ENCODE measurements at places on chromosomes 7 and 10.

- DNase-seq = no peak
These were observed 84.6 kb upstream of the PDE1C start for GRCh38 chr7:32154797-32155196.

DNA sequence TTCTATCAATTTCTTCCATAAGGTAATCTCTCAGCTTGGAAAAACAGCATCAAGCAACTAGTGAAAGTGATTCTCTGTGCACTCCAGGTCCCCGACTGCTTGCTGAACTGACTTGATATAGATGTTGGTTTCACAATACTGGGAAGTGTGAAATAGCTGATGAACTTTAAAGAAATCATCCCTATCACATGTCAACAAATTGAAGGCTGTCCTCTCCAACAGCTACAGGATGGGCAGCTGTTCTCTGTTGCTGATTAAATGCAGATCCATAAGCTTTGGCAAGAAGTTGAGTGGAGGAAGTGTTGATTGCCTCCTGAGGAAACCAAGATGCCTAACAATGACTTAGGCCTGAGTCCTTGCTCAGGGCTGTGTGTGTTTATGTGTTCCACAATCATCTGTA lies 130.4 kb upstream of the GDF10 start:
- no peak for DNase-seq

DNA sequence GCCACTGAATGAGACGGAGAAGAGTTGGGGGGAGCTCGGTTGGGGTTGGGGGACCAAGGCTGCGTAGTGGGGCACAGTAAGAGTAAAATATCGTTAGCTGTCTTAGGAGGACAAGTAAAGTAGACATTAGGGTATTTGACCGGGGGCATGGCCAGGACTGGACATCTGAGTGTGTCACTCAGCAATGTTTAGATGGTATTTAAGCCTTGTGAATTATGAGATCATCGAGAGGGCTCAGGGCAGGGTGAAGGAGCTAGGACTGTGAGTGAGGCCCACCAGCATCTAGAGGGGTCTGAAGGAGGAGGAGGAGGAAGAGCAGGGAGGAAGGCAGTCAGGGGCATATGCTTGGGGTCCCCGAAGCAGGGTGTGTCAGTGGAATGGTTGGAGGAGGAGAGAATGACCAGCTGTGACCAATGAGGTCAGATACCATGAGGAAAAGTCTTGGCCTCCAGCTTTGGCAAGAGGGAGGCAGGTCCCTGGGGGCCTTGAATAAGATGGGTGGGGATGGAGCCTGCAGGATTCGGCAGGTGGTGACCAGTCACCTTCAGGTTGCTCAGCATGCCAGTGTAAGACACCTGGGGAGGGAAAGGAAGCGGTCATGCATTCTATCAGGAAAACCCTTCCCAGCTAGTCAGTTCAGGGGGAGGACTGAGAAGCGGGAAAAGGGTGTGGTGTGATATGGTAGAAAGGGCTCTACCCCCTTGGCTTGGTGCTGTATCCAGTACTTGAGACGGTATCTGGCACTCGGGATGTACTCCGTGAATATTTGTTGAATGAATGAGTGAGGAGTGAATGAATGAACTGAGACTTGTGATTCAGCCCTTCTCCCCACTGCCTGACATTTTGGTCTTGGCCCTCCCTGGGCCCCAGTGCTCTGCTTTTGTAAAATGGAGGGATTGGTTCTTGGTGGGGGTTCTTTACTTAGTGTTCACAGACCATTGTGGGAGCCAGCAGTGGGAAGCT lies 34.8 kb upstream of the SH2D4B start:
- no peak for DNase-seq

DNA sequence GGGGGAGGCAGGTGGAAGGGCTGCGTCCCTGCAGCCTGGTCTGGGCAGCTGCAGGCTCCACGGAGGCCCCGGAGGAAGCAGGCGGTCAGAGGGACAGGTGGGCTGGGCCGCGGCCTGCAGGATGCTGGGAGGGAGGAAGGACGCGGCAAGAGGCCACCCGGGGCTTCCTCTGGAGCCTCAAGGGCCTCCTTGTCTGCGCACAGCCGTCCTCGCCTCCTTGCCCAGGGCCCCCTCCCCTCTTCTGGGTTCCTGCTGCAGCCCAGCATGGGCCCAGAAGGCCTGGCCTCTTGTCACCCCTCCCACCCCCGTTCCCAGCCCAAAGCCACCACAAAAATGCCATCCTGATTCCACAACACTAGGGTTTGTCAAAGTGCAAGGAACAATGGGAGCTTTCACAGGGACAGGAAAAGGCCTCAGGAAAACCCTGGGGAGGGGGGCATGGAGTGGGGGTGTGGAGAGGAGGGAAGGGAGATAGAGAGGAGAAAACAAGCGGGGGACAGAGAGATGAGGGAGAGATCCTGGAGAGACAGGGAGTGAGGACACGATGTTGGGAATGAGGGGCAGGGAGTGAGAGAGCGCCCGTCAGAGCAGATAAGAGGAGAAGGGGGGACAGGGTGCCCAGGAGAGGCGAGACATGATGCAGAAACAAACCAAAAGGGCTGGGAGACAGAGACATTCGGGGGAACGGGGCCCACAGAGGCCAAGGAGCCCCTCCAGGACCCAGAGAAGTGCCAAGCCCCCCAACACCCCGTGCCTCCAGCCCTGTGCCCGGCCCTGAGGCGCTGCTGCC lies 41.8 kb downstream of the ZCCHC24 start:
- no peak for DNase-seq

- DNase-seq = no peak
These were observed 128.6 kb upstream of the AOAH start for GRCh38 chr7:36852931-36853330.

GRCh38 chr7:150721970-150722373 lies 5.6 kb downstream of the GIMAP1 start:
- no peak for DNase-seq

- no peak for DNase-seq
These were observed 160.9 kb upstream of the INSYN2A start for GRCh38 chr10:127357265-127357664.

GRCh38 chr10:102111276-102111675 lies 8.9 kb downstream of the LDB1 start:
- no peak for DNase-seq

- DNase-seq = no peak
These were observed 1429.3 kb upstream of the LRRTM3 start for GRCh38 chr10:65496541-65496940.

- DNase-seq = no peak
These were observed 38.9 kb downstream of the NKX6-2 start for GRCh38 chr10:132746801-132747625.

- DNase-seq = no peak
These were observed 6.1 kb downstream of the CRYGN start for GRCh38 chr7:151433721-151434400.

- no peak for DNase-seq
These were observed 5.6 kb downstream of the DAGLB start for GRCh38 chr7:6442114-6442513.

- no peak for DNase-seq
These were observed 7.8 kb upstream of the DIP2C start for GRCh38 chr10:697097-697875.

DNA sequence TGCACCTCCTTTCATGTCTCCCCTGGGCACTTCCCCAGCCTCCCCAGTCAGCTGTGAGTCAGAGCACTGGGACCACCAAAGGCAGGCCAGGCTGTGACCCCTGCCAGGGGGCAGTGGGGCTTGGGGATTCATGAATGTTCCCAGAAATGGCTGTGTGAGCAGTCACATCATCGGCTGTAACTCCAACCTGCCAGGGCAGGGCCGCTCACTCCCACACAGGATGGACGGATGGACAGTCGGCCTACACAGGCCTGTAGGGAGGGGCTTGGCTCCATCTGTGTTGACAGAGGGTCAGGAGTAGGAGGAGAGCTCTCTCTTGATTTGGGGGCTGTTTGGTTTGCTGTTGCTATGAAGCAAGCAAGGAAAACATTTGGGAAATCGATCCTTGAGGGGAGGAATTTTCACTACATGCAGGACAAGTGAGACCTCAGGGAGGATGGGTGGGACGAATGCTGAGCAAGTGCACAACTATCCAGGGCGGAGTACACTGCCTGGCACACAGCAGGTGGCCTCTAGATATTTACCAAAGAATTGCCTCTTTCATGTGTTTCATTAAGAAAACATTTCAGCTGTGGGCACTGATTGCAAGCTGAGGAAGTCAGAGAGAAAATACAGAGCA lies 2.9 kb upstream of the IGFBP1 start:
- no peak for DNase-seq

GRCh38 chr7:5420067-5420880 lies 3.4 kb downstream of the TNRC18 start:
- no peak for DNase-seq

DNA sequence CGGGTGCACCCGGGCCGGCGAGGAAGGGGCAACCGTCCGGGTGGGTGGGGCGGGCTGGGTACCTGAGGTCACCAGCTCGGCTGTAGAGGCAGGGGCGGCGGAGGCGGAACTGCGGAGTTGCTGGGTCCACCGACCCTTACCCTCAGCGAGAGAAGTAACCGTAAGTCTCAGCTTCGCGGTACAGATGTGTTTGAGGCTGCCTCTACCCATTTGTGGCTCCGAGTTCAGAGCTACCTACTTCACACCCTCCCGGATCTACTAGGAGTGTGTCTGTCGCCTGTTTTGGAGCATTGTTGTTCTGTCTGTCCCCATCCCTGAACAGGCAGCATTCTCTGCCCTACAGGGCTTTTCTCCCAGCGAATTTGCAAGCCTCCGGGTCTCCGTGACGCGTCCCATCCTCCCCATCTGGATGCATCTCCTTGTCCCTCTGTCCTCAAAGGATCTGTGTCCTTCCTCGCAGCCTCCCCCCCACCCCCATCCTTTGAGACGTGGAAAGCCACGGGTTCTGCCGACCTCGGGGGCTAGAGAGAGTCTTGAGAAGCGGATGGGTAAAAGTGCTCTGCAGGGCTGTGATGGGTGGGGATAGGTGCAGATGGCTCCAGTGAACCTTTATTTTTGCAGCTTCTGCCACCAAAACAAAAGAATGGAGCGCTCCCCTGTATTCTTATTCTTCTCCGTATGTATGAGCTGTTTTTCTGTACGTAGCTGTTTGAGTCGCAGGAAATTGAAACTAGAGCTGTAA lies 757 bp downstream of the ANKIB1 start:
- peak; percentile 29 for DNase-seq

DNA sequence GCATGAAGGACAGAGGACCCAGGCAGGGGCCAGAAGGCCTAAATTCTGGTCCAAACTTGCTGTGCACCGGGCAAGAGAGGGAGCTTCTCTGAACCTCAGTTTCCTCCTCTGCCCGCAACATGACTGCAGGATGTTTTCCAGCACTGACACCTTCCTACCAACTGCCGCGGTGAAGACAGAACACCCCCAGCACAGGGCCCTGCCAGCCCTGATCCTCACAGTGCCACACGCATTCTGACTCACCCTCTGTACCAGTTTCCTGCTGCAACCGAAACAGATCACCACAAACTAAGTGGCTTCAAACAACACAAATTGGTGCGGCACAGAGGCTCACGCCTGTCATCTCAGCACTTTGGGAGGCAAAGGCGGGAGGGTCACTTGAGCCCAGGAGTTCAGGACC lies 18.1 kb downstream of the MAD1L1 start:
- DNase-seq = no peak

GRCh38 chr10:32988604-32989003 lies 30.6 kb upstream of the ITGB1 start:
- no peak for DNase-seq

DNA sequence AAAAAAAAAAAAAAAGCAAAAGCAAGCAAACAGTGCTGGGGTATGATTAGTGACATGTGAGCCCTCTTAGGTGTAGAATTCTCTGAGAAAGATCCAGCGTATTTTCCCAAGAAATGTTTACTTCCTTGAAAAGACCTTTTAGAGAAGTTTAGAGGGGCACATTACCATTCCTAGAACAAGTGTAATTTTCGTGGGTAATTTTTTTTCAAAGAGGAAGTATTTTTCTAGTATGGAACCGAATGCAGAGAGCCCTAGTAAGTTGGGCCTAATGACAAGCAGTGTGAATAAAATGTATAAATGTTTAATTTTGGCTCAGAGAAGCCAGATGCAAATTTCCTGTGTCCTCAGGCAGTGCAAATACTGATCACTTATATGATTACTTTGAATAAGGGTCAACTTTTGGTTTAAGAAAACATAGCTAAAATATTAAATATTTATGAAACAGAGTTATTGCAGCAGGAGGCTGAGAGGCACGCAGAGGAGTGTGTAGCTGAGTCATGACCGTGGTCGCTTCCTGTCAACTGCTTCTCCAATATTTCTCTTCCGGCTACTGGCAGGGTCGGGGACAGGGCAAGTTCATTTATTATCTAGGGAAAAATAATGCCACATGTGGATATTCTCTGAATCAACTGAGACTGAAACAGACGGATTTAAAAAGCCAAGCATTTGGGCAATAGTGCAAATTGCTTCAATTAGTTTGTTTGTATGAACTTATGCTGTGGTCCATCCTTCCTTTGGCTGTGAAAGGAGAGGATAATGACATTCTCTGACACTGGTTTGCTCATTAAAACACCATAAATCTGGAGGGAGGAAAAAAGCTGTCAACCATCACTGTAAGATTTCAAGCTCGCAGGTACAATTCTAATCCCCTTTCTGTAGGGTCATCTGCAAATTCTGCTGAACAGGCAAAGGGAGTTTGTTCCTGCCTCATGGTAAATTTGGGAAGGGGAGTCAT lies 495.2 kb downstream of the GLRX3 start:
- no peak for DNase-seq

DNA sequence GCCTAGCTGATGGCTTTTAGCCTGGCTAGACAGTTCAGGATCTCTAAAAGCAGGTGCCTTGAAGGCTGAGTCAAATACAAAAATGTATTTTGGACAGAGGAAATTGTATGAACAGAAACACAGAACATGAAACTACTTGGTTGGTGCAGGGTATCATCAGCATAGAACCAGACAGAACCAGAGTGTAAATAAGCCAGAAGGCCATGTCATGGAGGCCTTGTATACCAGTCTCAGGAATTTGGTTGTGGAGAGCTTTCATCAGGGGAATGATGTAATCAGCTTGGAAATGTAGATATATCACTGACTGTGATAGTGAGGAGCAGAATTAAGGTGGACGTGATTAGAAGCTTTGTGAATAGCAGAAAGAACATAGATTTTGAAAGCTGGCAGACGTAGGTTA lies 82.9 kb downstream of the CFTR start:
- DNase-seq = no peak

DNA sequence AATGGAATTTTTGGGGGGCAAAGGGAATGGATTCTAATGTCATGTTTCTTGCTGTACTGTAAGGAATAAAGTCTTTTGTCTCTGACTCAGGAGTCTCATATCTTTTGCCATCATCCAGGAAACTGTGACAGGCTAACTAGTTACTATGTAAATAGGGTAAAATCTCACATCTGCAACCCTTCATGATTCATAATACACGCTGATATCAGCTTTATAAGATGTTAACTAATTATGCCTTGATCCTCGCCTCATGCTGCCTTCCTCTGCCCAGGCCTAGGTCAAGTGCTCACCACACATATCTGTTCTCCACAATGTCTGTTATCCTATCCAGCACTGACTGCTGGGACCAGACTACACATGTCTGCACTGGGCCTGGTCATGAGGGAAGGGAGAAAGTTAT lies 81.3 kb upstream of the CXCL12 start:
- no peak for DNase-seq

- no peak for DNase-seq
These were observed 14.8 kb downstream of the ZSCAN25 start for GRCh38 chr7:99631295-99632109.

GRCh38 chr7:140581411-140581810 lies 59.2 kb downstream of the DENND2A start:
- DNase-seq = no peak

GRCh38 chr10:47286591-47287315 lies 13.2 kb upstream of the GDF10 start:
- no peak for DNase-seq

Measured in T-helper 1 cell (primary cell).